ENCODE measurements at places on chromosomes 12 and 14. TPM values are rescaled to one million over a fixed set of nuclear protein-coding genes. Genes with fewer than 3 reads are reported as not detected.

DNA sequence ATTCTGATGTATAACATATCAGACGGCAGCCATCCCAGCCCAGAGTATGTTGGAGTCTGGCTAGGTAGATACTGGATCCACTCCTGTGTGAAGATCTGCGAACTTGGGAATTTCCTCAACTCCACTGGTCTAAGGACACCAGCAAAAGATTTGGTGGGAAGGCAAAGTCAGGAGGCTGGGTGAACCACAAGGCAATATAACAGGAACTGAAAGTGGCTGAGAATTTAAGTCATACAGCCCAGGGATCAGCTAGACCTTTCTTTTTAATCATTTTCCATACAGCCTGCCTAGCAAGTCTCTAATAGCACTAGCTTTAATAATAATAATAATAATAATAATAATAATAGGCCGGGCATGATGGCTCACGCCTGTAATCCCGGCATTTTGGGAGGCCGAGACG, 34.8 kb downstream of the BRAP start:
- no peak for DNase-seq

GRCh38 chr14:96445844-96446710, 54.1 kb downstream of the AK7 start:
- no peak for DNase-seq

Gene CMA1
- total RNA-seq = 1.4 TPM

GRCh38 chr14:81656811-81657210, 123.2 kb upstream of the SEL1L start:
- DNase-seq = no peak

DNA sequence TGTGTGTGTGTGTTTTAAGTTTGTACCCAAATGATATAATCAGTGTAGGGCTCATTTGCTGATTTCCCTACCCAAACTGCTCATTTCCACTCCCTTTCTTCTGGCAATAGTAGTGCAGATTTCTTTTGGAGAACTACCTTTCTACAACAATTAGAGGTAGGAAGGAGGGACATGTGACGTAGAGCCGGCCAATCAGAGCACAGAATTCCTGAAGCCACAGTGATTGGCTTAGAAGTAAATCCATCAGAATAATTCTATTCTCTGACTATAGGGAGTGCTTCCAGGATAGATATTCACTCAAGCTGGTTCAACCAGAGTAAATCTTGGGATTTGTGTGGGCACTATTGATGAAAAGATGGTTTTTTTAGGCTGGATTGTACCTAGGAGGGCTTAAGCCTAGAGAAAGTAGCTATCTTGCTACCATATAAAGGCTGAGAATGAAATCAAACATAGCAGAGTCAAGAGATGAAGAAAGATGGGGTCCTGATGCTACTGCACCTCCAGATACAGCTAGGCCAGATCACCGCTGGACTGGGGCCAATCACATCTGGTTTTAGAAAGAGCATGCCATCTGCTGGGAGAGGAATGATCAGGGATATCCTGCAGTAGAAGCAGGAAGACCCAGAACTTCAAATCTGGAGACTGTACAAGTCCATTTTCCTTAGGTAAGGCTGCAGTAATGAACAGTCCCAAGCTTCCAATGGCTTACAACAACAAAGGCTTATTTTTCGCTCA, 54.1 kb upstream of the NUAK1 start:
- no peak for DNase-seq

GRCh38 chr12:103808239-103808880, 32.7 kb downstream of the NT5DC3 start:
- no peak for DNase-seq

Gene RBP5
- 1.1 TPM for total RNA-seq

Gene OTUB2
- 1.2 TPM for total RNA-seq

Gene POTEG
- total RNA-seq = not detected

DNA sequence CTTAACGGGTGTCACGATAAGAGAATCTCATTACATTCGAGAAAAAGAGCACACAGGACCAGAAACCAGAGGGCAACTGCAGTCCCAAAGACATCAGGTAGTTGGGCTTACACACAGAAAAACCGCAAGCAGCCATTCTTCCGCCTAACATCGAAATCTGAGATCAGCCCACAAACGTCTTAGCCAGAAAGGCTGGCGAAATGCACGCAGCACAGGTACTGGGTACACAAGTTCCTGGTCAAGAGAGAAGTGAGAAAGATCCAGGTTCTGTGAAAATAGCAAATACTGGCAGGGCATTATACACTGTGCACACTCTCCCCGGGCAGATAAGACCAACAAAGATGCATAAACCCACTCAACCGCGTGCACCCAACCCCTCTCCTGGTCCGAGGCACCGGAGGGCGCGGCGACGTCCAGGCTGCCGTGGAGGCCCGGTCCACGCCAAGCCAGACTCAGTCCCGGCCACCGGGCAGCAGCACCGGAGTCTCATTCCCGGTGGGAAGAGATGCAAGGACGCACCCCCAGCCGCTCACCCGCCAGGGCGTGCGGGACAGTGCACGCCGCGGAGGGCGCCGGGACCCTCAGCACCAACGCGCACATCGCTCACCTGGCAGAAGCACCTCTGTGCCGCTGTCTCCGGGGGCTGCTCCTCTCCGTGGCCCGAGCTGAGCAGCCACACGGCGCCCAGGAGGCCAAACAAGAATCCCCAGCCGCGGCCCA, 437 bp downstream of the ERO1A start:
- DNase-seq = no peak
